CD8-positive, alpha-beta memory T cell (primary cell): ENCODE measurements at places on chromosomes 4 and X.

DNA sequence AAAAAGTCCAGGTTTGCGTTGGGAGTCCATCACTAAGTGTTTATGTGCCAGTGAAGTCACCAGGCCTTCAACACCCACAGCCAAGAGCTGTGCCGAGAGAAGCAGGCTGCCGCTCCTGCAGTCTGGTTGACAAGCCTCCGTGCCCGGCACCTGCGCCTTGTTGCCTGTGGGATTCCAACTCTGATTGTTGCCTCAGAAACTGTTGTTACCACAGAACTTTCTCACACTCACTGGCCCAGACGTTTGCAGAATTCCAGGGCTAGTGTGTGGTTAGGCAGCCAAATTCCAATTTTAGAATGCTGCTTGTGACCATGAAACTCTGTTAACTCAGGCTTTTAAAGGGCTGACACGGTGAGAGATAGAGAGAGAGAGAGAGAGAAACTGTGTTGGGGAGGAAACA is 119.5 kb upstream of the LIMCH1 start:
- no peaks in the 10 kb centered on the region for H3K27me3 ChIP-seq
- no peak overlapping the region for H3K4me3 ChIP-seq
- no peak for DNase-seq
- H3K4me1 ChIP-seq, result no peaks in the 10 kb centered on the region

DNA sequence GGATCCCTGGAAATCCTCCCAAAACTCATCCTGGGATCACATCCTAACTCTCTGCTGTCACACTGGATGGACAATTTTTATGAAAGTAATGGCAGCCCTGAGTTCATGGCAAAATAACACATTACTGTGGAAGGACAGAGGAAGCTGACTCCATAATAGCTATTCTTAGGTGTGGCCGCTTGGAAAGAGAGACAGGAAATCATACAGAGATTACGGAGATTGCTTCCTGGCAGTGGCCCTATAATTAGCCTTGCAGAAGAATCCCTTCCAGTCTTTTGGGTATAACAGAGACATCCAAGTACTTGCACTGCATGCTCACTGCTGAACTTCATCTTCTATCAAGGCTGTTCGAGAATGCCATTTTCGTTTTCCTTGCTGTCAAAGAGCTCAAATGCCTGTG is 133.1 kb upstream of the VCX start:
- H3K27me3 ChIP-seq, result no peaks in the 10 kb centered on the region
- no peak for DNase-seq
- no peak overlapping the region for H3K4me3 ChIP-seq
- no peak overlapping the region for H3K27ac ChIP-seq
- no peaks in the 10 kb centered on the region for H3K36me3 ChIP-seq

- DNase-seq, result no peak
- no peaks in the 10 kb centered on the region for H3K36me3 ChIP-seq
- no peak overlapping the region for H3K4me3 ChIP-seq
- no peak overlapping the region for H3K27ac ChIP-seq
Observed at GRCh38 chr4:147325571-147325981, 155.3 kb upstream of the EDNRA start.

DNA sequence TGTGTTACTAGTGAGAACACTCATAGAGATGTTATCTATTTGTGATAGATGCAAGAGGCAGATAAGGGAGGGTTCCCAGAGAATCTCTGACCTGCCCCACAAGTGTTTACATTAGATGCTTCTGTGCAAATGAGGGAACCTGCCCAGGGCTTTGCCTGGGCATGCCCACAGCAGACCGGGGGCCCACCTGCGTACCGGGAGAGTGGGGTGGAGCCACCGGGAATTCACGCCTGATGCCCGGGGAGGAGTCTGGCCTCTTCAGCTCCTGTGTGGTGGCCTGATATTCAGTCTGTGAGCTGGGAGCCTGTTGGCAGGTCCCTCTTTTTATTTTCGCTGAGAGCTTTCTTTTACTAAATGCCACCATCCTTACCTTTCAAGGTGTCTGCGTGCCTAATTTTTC is 155.7 kb downstream of the SNCA start:
- no peaks in the 10 kb centered on the region for H3K4me1 ChIP-seq
- no peaks in the 10 kb centered on the region for H3K27me3 ChIP-seq
- H3K36me3 ChIP-seq, result no peaks in the 10 kb centered on the region
- H3K27ac ChIP-seq, result no peak overlapping the region

- H3K36me3 ChIP-seq, result peaks cover 4% of the 10 kb centered on the region
- H3K4me1 ChIP-seq, result no peaks in the 10 kb centered on the region
- H3K27ac ChIP-seq, result no peak overlapping the region
- H3K27me3 ChIP-seq, result no peaks in the 10 kb centered on the region
- H3K4me3 ChIP-seq, result no peak overlapping the region
- no peak for DNase-seq
Observed at GRCh38 chr4:150855981-150856510, 159.0 kb downstream of the LRBA start.

DNA sequence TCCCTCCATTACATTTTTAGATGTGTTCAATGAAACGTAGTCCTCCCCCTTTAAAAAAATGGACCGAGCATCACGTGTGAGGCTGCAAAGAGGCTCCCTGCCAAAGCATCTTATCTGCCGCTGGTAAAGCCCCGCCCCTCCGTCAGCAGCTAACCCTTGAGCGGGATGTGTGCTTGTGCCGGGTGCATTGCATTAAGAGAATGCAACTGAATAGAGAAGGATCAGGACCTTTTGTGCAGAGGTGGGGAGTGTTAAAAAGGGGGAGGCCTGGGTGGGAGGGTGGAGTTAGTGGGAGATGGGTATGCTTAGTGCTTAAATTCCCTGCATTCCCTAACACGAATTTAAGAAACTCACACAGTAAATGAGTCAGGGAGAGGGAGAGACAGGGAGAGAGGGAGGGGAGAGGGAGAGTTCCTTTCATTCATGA is 66.0 kb downstream of the TBL1X start:
- H3K36me3 ChIP-seq, result no peaks in the 10 kb centered on the region
- H3K27me3 ChIP-seq, result no peaks in the 10 kb centered on the region
- no peak overlapping the region for H3K4me3 ChIP-seq
- H3K4me1 ChIP-seq, result peaks cover 9% of the 10 kb centered on the region

- DNase-seq, result no peak
- H3K27me3 ChIP-seq, result no peaks in the 10 kb centered on the region
- no peaks in the 10 kb centered on the region for H3K36me3 ChIP-seq
- H3K27ac ChIP-seq, result no peak overlapping the region
- H3K4me3 ChIP-seq, result no peak overlapping the region
- no peaks in the 10 kb centered on the region for H3K4me1 ChIP-seq
Observed at GRCh38 chr4:85747882-85748491, 273.0 kb downstream of the ARHGAP24 start.
